ENCODE measurements at places on chromosomes 7 and 10. TPM values are rescaled to one million over a fixed set of nuclear protein-coding genes. Genes with fewer than 3 reads are reported as not detected.

Gene FBXO24
- 1.6 TPM for total RNA-seq

DNA sequence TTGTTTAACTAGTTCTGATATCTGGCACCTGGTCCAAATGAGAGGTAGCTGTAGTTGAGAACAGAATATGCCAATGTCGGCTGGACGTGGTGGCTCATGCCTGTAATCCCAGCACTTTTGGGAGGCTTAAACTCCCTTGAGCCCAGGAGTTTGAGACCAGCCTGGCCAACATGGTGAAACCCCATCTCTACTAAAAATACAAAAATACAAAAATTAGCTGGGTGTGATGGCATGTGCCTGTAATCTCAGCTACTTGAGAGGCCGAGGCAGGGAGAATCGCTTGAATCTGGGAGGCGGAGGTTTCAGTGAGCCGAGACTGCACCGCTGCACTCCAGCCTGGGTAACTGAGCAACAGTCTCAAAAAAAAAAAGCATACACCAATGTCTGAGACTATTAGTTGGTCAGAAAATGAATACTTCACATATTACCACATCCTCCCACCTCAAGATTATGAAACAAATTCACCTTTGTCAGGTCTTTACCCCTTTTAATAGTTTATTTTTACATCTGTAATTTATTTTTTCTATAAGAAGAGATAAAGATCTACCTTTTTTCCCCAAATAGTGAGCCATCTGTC is 38.8 kb downstream of the EPC1 start:
- no peak for DNase-seq

Gene ANK3
- total RNA-seq = 169 TPM

Gene UTF1
- total RNA-seq = not detected

GRCh38 chr7:2245883-2246675 is 4.1 kb downstream of the NUDT1 start:
- DNase-seq = no peak

DNA sequence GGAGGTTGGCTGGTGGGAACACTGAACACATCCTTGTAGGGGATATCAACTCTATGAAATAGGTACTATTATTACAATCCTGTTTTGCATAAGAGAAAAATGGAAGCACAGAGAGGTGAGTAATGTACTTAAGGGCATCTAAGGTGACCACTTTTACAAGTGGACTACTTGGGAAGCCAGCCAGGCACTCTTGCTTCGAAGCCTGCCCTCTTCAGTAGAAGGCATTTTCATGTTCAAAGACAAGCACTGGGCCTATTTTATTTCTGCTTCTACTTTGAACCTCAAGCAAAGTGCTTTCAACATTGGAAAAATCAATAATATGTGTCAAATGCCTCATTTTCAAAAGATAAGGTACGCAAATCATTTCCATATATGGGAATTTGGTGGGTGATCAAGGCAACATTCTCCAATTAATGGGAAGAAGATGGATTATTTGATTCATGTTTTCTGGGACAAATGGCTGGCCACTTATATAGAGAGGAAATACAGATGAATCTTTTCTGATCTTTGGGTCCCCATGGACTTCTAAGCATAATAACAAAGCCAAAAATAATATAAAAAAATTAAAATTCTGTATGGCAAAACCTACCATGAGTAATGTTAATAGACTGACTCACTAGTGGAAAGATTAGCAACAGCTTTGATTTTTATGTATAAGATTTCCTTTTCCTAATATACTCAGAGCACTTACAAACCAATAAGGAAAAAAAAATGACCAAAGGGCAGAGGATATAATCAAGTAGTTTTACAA is 270.2 kb downstream of the FRMD4A start:
- no peak for DNase-seq

Data from mucosa of gallbladder (tissue), 1 donor.